ENCODE measurements at places on chromosomes 5 and 9.

DNA sequence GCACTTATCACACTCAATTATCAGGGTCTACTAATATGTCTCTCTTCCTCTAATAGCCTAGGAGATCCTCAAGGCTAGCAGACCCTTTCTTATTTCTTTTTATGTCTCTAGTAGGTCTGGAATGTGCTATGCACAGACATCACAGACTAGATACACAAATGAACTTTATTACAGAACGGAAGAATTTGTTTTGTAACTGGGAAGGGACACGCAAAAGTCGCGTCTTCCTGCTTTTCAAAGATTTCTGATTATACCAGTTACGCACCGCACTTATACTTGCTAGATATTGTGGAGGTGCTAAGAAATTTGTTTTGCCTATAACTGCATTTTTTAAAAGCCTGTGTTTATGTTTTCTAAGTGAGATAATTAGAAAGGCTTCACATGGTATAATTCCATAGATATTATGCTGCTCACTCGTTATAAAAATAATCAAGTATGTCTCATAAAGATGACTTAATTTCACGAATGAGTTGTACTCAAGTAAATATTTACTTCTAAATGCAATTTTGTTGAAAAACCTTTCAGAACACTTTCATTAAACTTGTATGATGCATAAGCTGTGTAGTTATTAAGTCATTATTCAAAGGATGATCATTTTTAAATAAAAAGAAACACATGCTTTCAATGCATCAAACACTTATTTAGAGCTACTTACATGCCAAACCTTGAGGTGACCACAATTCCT lies 662.6 kb downstream of the ACTL7B start:
- DNase-seq = no peak

GRCh38 chr9:105219291-105219805 lies 25.1 kb upstream of the SLC44A1 start:
- no peak for DNase-seq

- no peak for DNase-seq
Observed at GRCh38 chr5:145938776-145939539, 2.6 kb downstream of the SH3RF2 start.

DNA sequence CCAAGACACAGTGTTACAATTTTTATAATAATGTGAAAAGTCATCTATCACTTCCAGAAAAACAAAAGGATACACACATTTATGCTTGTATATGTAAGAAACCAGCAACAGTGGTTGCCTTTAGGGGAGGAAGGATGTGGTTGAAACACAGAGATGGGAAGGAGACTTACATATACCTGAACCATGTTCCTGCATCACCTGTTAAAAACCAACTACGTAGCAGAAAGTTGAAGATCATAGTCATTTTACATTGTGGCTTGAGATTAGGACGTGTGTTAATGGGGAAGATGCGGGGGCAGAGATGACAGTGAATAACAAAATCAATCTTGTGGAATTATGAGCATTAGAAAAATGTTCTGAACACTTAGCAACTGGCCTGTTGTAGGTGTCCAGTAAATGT lies 307.3 kb downstream of the MLLT3 start:
- DNase-seq = no peak

- no peak for DNase-seq
Observed at GRCh38 chr5:83498585-83498984, 27.0 kb downstream of the VCAN start.

DNA sequence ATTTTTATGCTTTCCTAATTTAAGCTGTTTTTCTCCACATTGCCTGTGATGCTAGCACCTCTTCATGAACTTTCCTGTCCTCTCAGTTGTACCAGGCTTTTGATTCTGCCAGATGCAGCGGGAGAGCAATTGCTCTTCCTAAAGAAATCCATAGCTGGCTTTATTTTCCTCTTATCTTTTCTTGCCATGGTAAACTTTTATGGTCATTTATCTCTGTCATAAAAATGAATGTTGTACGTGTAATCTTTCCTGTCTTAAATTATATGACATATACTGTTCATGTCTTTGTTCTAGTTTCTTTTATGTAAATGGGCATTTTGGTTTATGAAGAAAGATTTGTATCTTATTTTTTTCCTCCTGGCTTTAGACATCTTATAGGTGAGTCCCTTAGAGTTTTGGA lies 127.5 kb downstream of the SH3GL2 start:
- no peak for DNase-seq

GRCh38 chr5:166382031-166382430 lies 1909.4 kb upstream of the WWC1 start:
- DNase-seq = no peak
